ENCODE measurements at places on chromosomes 1 and 21.

DNA sequence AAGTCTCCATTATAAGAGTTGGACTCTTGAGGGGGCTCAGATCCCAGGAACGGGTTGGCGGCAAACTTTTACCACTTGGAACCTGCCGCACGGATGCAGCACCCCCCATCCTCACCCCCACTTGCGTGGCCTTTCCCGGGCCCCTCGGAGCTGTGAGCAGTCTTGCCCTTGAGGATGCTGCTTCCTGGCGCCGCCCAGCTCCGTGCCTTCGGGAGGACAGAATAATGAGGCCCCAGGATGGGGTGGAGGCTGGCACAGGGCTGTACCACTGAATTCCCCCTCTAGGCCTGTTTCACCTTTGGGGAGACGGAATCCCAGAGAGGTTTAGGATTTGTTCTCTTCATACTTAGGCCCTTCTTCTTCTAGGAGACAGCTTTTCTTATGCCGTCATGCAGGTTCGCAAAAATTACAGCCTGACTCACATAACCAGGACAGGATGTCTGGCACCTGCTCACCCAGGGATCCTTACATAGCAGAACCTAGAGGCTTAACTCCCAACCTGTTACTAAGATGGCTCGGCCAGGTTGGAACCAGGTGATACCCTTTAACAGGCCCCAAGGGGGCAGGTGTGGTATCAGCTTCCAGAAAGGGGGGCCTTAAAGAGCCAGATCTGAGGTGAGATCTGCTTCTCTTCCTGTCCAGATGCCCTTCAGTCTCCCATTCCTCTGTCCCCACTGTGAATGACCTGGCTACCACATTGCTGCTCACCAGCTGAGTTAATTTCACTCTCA is 1.5 kb downstream of the TRNP1 start:
- DNase-seq, result no peak

GRCh38 chr1:181768211-181768929 is 285.1 kb downstream of the CACNA1E start:
- DNase-seq, result no peak

- no peak for DNase-seq
These were observed 42.6 kb upstream of the LBR start for GRCh38 chr1:225470211-225471108.

- no peak for DNase-seq
These were observed 35.2 kb downstream of the JUN start for GRCh38 chr1:58748666-58749065.

GRCh38 chr1:49995734-49996133 is 28.0 kb downstream of the AGBL4 start:
- no peak for DNase-seq

- no peak for DNase-seq
These were observed 687 bp downstream of the TGFBR3 start for GRCh38 chr1:91885213-91885715.

GRCh38 chr1:86951430-86951829 is 37.0 kb downstream of the HS2ST1 start:
- DNase-seq, result no peak

GRCh38 chr1:52059321-52059720 is 3.2 kb downstream of the BTF3L4 start:
- peak; percentile 3 for DNase-seq

- DNase-seq, result no peak
These were observed 231.3 kb upstream of the VAMP3 start for GRCh38 chr1:7539769-7540175.

GRCh38 chr1:25505656-25506385 is 37.6 kb upstream of the LDLRAP1 start:
- no peak for DNase-seq

- no peak for DNase-seq
These were observed 1643.1 kb upstream of the B3GALT2 start for GRCh38 chr1:194829492-194829891.

- no peak for DNase-seq
These were observed 18.6 kb upstream of the PRKAA2 start for GRCh38 chr1:56626546-56626945.

GRCh38 chr1:112344754-112345423 is 51.1 kb upstream of the CTTNBP2NL start:
- DNase-seq, result no peak

DNA sequence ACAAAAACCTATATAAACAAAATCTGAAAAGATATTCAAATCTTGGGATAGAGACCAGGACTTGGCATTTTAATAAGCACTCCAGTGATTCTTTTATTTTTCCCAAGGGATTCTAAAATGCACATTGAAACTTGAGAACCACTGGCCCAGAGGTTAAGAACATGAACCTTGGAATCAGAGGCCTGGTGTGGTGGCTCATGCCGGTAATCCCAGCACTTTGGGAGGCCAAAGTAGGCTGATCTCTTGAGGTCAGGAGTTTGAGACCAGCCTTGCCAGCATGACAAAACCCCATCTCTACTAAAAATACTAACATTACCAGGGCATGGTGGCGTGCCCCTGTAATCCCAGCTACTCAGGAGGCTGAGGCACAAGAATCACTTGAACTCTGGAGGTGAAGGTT is 12.9 kb upstream of the CEP85 start:
- no peak for DNase-seq

GRCh38 chr21:35737899-35738346 is 322.4 kb downstream of the SETD4 start:
- DNase-seq, result no peak

DNA sequence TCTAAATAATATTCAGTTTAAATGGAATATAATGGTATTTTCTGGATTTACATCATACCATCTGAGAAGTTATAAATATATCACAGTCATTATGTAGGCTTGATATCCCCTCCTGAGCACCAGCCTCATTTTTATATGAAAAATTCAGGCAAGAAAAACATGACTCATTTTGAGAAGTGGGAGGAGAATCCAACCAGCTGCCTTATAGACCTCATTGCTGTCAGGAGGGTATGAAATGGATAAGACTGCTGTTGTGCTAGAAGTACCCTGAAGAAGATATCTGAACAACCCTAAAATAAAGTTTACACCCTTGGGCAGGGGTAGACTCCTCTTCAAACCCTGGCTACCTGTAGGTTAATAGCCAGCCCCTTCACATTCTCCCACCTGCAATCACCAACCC is 8.8 kb downstream of the GIPC2 start:
- no peak for DNase-seq

DNA sequence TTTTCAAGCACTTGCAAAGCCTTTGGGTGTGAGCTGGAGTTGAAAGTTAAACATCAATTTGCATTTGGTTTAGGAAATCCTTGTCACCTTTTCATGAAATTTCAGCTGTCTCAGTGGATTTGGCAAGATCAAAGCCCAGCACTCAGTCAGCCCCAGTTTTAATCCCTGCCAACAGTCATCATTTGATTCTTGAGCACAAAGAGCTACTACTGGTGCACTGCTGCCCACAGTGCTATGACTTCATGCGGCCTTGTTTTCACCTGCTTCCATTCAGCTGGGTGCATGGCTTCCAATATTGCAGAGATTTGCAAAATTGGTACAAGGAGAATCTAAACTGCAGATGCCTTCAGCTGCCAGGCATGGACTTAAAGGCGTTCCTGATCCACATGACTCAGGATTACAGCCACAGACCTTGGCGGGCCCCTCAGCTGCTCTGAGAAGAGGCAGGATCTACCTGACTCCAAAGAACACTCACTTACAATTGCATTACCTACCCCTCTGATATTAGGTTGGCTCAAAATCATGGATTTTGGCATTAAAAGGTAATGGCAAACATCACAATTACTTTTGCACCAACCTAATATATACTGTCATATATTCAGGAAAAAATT is 259.1 kb downstream of the DSCAM start:
- DNase-seq, result no peak

- no peak for DNase-seq
These were observed 11.4 kb downstream of the DEPDC1 start for GRCh38 chr1:68485431-68486022.

DNA sequence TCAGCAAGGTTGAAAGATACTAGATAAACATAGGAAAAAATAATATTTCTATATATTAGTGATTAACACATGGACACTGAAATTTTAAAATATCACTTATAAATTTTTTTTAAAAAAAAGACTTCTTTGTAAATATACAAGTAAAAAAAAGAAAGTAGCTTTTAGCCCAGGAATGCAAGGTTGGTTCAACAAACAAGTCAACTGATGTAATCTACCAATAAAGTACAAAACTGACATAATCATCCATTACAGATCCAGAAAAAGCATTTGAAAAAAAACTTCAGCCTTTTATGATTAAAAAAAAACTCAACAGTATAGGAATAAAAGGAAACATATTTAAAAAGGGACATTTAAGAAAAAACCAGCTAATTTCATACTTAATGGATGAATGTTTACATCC is 48.4 kb downstream of the TRMT1L start:
- no peak for DNase-seq

GRCh38 chr1:43853161-43853921 is 80.3 kb upstream of the ARTN start:
- no peak for DNase-seq
